ENCODE measurements at places on chromosomes 4 and X.

GRCh38 chrX:6163721-6164120 is 64.9 kb downstream of the NLGN4X start:
- no peak for DNase-seq

- peak; percentile 76 for DNase-seq
Measured at GRCh38 chr4:77959566-77960338, 97.1 kb downstream of the MRPL1 start.

- DNase-seq: no peak
Measured at GRCh38 chr4:67926485-67926884, 36.8 kb downstream of the TMPRSS11A start.

DNA sequence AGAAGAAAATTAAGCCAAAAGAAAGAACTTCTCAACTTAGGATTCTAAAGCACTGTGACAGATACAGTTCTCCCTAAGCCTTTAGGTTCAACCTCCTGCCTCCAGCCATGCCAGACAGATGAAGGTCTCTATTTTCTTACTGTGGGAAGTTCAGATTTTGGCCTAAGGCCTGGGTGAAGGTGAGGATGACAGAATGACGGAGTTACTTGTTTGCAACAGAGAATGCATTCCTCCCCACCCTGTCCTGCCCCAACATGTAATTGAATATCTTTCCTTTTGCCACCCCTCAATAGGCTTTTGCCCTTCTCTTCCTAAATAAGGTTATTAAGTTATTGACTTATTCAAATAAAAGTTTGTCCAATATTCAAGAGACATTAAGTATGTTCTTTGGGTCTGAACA is 25.6 kb downstream of the SLC16A2 start:
- no peak for DNase-seq

GRCh38 chrX:134736356-134736755 is 78.1 kb upstream of the PLAC1 start:
- no peak for DNase-seq

GRCh38 chrX:151870602-151871001 is 42.1 kb upstream of the MAGEA4 start:
- peak; percentile 62 for DNase-seq

- no peak for DNase-seq
Measured at GRCh38 chrX:8462488-8462887, 2.1 kb upstream of the VCX3B start.

- no peak for DNase-seq
Measured at GRCh38 chr4:78162342-78162741, 105.2 kb downstream of the FRAS1 start.

- DNase-seq: no peak
Measured at GRCh38 chr4:185626798-185627197, 91.5 kb upstream of the PDLIM3 start.

- DNase-seq: no peak
Measured at GRCh38 chr4:26819478-26820095, 41.1 kb upstream of the STIM2 start.

DNA sequence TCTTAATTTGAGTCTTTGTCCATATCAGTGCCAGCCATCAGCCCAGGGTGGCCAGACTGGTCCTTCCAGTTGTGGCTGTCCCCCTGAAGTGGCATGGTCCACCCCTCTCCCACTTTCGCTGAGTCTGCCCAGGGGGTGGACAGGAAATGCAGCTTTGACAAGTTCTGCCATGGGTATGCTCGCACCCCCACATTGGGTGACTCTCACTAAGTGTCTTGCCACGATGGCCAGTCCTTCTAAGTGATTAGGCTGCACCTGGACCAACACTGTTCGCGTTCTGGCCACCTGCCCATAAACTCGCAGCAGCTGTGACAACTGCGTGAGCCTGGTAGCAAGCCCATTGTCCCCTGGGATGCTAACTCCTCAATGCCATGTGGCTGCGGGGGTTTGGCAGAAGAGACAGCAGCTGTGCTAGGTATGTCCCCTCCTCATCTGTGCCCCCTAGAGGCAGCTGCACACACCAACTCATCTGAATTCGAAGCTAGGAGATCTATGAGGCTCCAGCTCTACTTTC is 10.0 kb upstream of the LNX1 start:
- DNase-seq: peak; percentile 38

GRCh38 chr4:1757836-1758235 is 35.3 kb upstream of the FGFR3 start:
- DNase-seq: no peak

DNA sequence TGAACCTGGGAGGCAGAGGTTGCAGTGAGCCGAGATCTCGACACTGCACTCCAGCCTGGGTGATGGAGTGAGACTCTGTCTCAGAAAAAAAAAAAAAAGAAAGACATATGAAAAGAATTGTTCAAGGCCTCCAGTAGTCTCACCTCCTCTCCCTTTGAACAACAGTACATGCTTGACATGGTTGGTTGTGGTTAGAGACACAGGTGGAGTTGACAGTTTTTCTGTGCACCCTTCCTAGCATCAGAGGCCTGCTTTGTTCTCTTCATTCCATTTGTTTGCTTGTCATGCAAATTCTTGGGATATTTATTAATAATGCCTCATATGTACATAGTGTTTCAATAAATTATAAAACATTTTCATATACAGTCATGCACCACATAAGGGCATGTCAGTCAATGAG is 18.3 kb upstream of the PDCL2 start:
- DNase-seq: no peak
